ENCODE measurements at places on chromosomes 12 and 14.

DNA sequence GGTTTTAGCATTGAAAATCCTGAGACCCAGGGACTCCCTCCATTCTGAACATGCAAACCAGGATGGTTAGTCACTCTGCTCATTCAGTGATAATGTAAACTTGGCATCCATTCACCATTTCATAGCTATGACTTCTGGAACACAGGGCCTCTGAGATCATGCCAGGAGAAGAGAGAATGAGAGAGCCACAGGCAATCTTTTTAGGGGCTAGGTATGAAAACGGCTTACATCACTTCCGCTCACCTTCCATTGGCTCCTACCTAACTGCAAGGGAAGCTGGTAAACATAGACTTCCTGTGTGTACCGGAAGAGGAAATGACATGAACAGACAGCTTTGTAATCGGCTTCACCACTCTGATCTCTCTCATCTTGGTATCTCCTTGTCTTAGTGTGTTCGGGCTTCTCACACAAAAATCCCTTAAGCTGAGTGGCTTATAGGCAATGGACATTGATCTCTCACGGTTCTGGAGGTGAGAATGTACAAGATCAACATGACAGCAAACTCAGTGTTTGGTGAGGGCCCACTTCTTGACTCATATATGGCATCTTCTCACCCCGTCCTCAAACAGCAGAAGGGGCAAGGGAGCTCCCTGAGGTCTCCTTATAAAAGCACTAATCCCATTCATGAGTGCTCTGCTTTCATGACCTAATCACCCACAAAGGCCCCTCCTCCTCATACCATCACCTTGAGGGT is 465.9 kb upstream of the TBX3 start:
- peak; percentile 54 for DNase-seq

DNA sequence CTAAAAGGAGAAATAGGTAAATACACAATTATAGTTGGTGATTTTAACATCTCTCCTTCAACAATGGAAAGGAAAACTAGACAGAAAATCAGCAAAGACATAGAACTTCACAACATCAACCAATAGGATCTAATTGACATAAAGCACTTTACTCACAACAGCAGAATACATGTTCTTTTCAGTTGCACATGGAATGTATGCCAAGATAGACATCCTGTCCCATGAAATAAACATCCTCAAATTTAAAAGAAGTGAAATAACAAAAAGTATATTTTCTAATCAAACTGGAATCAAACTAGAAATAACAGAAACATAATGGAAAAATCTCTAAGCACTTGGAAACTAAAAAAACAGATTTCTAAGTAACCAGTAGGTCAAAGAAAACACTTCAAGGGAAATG is 296.2 kb upstream of the RGS6 start:
- DNase-seq = no peak

- no peak for DNase-seq
Measured at GRCh38 chr12:124543590-124544310, 23.7 kb downstream of the NCOR2 start.

DNA sequence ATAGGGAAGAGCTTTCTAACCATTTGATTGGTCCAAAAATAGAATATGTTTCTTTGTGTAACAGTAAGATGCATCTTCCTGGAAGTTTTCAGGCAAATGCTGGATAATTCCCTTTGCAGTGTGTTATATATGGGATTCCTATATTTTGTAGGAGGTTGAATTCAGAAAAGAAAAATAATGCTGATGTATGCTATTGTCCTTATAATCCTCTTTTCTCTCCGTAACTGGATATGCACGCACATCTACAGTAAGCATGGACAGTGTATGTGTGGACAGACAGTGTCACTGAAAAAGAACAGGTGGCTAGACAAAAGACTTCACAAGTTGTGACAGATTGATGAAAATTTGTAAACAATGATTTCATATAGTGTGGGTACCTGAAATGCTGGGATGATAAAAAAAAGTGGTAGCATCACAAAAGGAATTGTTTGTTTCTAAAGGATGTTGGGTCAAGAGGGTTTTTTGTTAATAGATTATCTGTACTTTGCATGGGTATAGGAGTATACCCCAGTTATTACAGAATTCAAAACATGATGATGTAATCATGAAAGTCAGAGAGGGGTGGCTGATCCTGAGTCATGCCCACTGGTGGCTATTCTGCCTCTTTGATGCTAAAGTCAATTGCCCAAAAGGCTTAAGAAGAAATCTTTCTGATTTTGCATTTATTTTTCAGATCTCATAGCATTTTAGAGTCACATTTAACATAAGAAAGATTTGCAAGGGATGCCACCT is 160.7 kb upstream of the TMTC1 start:
- DNase-seq = no peak

GRCh38 chr12:65155784-65156183 is 13.6 kb upstream of the LEMD3 start:
- no peak for DNase-seq

DNA sequence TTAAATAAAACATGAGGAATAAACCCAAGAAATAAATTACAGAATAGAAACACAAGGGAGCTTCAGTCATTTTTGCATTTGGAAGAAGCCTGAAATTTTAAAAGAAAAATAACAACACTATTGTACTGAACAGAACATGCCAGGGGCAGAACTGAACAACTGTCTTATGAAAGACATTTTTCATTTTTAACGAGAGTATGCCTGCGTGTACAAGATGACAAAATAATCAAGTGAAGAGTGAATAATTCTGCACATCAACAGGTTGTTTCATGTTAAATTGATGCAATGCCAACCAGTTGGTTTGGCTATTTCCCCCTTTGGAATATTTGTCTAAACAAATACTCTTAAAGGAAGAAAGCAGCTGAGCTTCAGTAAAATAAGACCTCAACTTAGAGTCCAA is 103.3 kb upstream of the BTG1 start:
- no peak for DNase-seq

GRCh38 chr12:47807338-47807737 is 12.4 kb downstream of the HDAC7 start:
- no peak for DNase-seq
